ENCODE measurements at places on chromosomes 4 and X.
A peak's percentile ranks its signal among the peaks of the same experiment; 100 is the strongest.

- no peaks in the 10 kb centered on the region for H3K36me3 ChIP-seq
- H3K27ac ChIP-seq, result no peak overlapping the region
- DNase-seq, result no peak
Observed at GRCh38 chrX:123087326-123087725, 96.8 kb upstream of the GRIA3 start.

- DNase-seq, result no peak
- no peaks in the 10 kb centered on the region for H3K36me3 ChIP-seq
- H3K27me3 ChIP-seq, result peaks cover 100% of the 10 kb centered on the region
- no peak overlapping the region for H3K4me3 ChIP-seq
- H3K4me1 ChIP-seq, result no peaks in the 10 kb centered on the region
- H3K27ac ChIP-seq, result no peak overlapping the region
Observed at GRCh38 chr4:8855818-8856245, 15.8 kb downstream of the HMX1 start.

DNA sequence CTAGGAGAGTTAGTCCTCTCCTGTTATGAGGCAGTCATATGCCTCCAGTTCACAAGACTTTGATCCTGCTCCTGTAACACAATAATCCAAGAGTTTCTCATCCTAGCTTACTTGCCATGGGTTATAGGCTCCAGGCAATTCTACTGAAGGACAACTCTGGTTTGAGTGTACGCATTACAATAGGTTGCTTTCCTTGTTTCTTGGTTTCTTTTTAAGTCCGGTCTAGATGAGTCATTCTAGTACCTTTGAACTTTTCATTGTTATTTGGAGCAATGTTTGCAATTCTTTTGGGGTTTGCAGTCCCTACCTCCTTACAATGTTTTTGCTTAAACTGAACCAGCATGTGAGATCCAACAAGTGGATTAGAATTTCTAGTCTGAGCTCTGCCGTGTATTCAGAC is 109.1 kb downstream of the ANAPC4 start:
- H3K27ac ChIP-seq, result no peak overlapping the region
- H3K27me3 ChIP-seq, result no peaks in the 10 kb centered on the region
- no peaks in the 10 kb centered on the region for H3K4me1 ChIP-seq
- H3K36me3 ChIP-seq, result no peaks in the 10 kb centered on the region

DNA sequence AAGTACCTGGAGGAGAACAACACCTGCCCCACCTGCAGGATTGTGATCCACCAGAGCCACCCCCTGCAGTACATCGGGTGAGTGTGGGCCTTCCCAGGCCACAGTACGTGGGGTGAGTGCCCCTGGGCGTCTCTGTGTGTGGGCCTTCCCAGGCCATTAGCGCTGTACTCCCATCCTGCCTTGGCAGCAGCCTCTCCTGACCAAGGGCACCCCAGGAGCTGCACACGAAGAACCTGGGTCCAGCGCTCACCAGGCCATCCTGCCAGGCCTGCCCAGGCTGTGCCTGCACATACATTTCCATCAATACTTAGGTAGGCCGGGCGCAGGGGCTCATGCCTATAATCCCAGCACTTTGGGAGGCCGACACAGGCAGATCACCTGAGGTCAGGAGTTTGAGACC is 29.3 kb downstream of the PCGF3 start:
- H3K27ac ChIP-seq, result no peak overlapping the region
- H3K4me3 ChIP-seq, result no peak overlapping the region
- peaks cover 89% of the 10 kb centered on the region for H3K36me3 ChIP-seq
- H3K4me1 ChIP-seq, result no peaks in the 10 kb centered on the region

GRCh38 chrX:28180096-28180495 is 198.8 kb upstream of the DCAF8L1 start:
- no peak overlapping the region for H3K27ac ChIP-seq
- H3K4me1 ChIP-seq, result no peaks in the 10 kb centered on the region
- no peaks in the 10 kb centered on the region for H3K36me3 ChIP-seq
- no peak for DNase-seq

DNA sequence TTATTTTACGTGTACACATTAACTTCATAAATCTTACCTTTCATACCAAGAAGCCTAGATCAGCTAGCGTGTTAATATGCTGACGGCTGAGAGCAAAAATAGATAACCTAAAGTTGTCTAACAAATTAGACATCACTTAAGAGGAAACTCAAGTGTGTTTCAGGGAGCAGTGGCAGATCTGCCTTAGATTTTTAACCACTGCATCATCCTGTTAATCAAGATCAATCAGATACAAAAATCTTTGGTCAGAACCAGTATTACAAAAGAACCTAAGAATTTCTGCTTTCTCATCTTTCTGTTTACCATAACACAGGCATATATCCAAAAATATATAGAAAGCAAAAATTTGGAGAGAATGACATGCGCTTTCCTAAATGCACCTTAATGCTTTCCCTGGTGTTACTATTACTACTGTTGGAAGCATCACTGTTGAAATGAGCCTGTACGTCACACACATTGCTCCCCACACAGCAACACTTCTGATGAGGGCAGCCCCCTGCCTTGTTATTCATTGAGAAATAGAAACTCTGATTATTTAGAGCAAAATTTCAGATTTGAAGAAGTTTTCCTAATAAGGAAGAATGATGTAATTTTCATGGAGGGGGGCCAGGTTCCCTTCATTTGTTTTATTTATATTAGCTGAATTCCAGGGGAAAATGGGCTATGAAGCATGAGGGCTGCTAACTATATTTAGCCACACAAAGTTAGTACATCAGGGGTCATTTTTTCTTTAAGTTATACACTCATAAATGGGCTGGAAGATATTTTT is 152.3 kb downstream of the CBR4 start:
- H3K27me3 ChIP-seq, result no peaks in the 10 kb centered on the region
- H3K27ac ChIP-seq, result peak overlapping the region; percentile 34
- H3K4me3 ChIP-seq, result no peak overlapping the region
- H3K4me1 ChIP-seq, result peaks cover 16% of the 10 kb centered on the region
- peak; percentile 79 for DNase-seq
- H3K36me3 ChIP-seq, result no peaks in the 10 kb centered on the region

DNA sequence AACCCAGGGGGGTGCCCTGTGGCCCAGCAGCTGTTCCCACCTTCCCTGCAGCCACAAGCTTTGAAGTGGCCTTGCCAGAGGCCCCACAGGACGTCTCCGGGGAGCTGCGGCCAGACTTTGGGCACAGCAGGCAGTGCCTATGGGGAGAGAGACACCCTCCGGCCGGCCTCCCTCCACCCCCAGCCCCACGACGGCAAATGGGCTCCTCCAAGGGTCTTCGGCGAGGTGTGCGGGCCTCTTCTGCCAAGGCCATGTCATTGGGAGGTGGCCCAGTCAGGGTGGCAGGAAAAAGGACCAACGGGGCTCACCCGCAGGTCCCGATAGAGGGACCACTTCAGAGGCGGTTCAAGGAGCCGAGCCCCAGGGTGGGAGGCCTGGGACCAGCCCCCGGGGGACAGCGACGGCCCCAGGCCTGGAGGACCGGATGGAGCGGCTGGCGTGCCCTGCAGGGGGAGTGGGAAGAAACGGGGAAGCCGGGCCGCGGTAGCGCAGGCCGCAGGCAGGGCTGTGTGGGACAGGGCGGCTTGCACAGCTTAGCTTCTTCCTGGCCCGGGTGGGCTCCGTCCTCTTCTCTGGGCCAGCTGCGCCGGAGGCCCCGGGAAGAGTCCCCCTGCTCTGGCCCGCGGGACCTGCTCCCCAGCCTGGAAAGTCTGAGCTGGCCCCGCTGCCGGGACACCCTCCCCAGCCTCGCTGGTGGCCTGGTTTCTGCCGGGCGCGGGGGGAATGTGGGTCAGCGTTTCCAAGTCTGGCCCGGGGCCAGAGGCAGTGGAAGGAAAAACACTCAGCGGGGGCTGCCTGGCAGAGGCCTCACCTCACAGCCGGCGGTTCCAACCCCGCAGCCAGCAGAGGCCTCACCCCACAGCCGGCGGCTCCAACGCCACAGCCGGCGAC is 21.9 kb upstream of the SPON2 start:
- DNase-seq, result peak; percentile 76
- H3K27me3 ChIP-seq, result no peaks in the 10 kb centered on the region
- H3K36me3 ChIP-seq, result no peaks in the 10 kb centered on the region
- peak overlapping the region; percentile 82 for H3K27ac ChIP-seq

GRCh38 chr4:153488006-153488891 is 22.1 kb downstream of the TMEM131L start:
- H3K27me3 ChIP-seq, result no peaks in the 10 kb centered on the region
- no peak overlapping the region for H3K4me3 ChIP-seq
- H3K36me3 ChIP-seq, result no peaks in the 10 kb centered on the region
- peak; percentile 52 for DNase-seq
- H3K27ac ChIP-seq, result peak overlapping the region; percentile 72

DNA sequence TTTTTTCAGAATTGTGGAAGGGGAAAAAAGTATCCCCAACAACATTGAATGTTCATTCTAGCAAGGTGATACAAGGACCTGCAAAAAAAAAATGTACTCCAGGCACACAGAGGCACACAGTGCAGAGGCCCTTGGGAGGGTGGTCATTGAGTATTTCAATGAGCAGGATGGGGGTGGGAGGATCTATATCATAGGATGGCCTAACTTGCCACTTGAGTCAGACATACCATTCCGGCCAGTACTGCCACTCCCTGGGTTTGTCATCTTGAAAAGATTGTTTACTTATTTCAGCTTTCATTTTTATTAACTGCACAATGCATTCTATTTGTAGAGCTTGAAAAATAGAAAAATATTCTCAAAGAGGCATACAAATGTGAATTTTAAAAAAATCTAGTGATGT is 18.7 kb downstream of the ZNF595 start:
- H3K27ac ChIP-seq, result no peak overlapping the region
- no peak for DNase-seq
- no peak overlapping the region for H3K4me3 ChIP-seq
- no peaks in the 10 kb centered on the region for H3K4me1 ChIP-seq
- no peaks in the 10 kb centered on the region for H3K27me3 ChIP-seq
- no peaks in the 10 kb centered on the region for H3K36me3 ChIP-seq

DNA sequence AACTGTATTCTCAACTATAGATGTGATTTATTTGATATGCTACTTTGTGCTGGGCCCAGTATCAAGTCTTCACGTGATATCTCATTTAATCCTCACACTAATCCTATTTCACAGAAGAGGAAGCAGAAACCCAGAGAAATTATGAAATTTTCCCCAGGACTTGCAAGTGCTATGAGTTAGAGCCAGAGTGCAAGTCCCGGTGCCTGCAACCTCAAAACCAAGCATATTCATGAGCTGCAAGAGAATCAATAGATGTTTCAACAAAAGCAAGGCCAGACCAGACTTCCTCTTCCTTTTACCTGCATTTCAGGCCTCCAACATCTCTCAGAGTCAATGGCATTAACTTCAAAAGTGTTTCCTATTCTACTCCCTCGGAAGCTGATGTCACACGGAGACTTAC is 92.2 kb upstream of the GATB start:
- no peak for DNase-seq
- H3K27me3 ChIP-seq, result no peaks in the 10 kb centered on the region
- no peak overlapping the region for H3K27ac ChIP-seq
- H3K36me3 ChIP-seq, result no peaks in the 10 kb centered on the region
- no peak overlapping the region for H3K4me3 ChIP-seq

- H3K27ac ChIP-seq, result no peak overlapping the region
- H3K4me3 ChIP-seq, result no peak overlapping the region
- no peaks in the 10 kb centered on the region for H3K4me1 ChIP-seq
Observed at GRCh38 chr4:74682567-74683359, 111.6 kb downstream of the BTC start.

- no peaks in the 10 kb centered on the region for H3K36me3 ChIP-seq
- H3K27ac ChIP-seq, result no peak overlapping the region
- DNase-seq, result no peak
- H3K4me1 ChIP-seq, result no peaks in the 10 kb centered on the region
Observed at GRCh38 chrX:44156726-44157125, 183.5 kb upstream of the NDP start.

DNA sequence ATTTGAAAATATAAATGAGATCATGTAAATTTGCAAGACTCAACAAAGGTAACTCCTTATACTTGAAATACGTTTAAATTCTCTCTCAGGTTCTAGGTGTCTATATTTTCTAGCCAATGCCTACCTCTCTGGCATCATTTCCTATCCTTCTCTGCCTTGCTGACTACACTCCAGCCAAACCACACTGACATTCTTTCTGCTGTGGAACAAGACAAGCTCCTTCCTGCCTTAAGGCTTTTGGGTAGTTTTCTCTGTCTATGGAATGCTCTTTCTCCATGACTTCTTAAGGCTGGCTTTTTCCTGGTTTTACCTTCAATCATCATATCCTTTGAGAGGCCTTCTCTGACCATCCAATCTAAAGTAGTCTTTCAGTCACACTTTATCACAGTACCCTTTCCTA is 201.0 kb downstream of the SPRY1 start:
- H3K27ac ChIP-seq, result no peak overlapping the region
- no peaks in the 10 kb centered on the region for H3K27me3 ChIP-seq
- no peaks in the 10 kb centered on the region for H3K36me3 ChIP-seq
- DNase-seq, result no peak

- no peaks in the 10 kb centered on the region for H3K36me3 ChIP-seq
- peak overlapping the region; percentile 47 for H3K4me3 ChIP-seq
- DNase-seq, result peak; percentile 34
- peak overlapping the region; percentile 74 for H3K27ac ChIP-seq
- no peaks in the 10 kb centered on the region for H3K27me3 ChIP-seq
Observed at GRCh38 chrX:129842510-129843208, 1.0 kb downstream of the ZDHHC9 start.

All from left lung (tissue), 14 donors.